ENCODE measurements at places on chromosomes 16 and 17.

- DNase-seq: no peak
Measured at GRCh38 chr16:12168074-12169000, 191.8 kb downstream of the SNX29 start.

GRCh38 chr16:16991711-16992110 is 479.0 kb downstream of the XYLT1 start:
- no peak for DNase-seq

GRCh38 chr17:82931699-82932517 is 92.1 kb upstream of the ZNF750 start:
- no peak for DNase-seq

- DNase-seq: no peak
Measured at GRCh38 chr17:76969598-76970172, 101.5 kb downstream of the MGAT5B start.

GRCh38 chr16:85536073-85536410 is 77.1 kb upstream of the GSE1 start:
- DNase-seq: no peak

GRCh38 chr16:19348578-19349315 is 63.2 kb downstream of the CLEC19A start:
- no peak for DNase-seq

- DNase-seq: no peak
Measured at GRCh38 chr16:14097182-14097959, 26.3 kb downstream of the MRTFB start.

DNA sequence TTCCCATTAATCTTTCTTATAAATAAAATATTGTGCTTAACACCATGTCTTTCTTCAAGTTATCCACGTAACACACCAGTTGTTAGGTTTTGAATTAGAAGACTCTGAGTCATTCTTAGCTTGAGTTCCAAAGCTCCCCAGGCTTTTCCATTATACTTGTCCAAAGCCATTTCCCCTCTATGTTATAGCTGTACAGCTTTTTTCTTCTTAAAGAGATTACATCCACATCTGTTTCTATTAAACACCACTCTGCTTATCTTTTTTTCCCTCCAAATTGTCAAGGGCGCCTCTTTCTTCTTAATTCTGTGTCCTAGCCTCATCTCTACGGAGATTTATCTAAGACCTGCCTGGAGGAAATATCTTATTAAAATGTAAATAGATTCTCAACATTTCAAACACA is 139.4 kb upstream of the CPHXL start:
- no peak for DNase-seq

DNA sequence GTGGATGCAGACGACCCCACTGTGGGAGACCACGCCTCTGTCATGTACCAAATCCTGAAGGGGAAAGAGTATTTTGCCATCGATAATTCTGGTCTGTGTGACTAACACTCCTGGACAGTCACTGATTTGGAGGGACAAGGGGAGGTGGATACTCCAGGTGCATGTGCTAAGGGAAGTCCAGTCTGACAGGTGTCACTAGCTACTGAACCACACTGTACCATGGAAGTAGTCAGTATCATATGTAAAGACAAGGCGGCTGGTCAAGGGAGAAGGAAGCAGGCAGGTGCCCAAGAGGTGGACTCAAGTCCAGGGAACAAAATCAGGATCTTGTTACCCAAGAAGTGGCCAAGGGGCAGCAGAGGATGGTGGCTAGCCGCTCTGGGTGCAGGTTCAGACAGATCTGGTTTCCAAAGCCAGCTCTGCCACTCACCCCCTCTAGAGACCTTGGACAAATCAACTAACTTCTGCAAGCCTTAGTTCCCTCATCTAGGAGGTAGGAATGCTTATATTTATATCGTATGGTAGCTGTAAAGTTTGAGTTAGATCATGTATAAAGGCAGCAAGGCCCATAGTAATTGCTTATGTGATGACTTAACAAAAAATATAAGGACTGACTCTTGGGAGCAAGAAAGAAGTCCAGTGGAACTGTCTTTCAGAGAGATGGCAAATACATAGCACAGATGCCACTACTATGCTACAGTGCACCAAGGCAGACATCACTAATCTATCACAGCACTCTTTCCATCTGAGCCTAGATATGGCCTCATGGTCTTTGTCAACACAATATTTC is 22.1 kb downstream of the CDH5 start:
- DNase-seq: no peak

- DNase-seq: no peak
Measured at GRCh38 chr17:78485290-78486168, 91.7 kb downstream of the DNAH17 start.

- no peak for DNase-seq
Measured at GRCh38 chr17:6505425-6506142, 50.8 kb downstream of the PITPNM3 start.

DNA sequence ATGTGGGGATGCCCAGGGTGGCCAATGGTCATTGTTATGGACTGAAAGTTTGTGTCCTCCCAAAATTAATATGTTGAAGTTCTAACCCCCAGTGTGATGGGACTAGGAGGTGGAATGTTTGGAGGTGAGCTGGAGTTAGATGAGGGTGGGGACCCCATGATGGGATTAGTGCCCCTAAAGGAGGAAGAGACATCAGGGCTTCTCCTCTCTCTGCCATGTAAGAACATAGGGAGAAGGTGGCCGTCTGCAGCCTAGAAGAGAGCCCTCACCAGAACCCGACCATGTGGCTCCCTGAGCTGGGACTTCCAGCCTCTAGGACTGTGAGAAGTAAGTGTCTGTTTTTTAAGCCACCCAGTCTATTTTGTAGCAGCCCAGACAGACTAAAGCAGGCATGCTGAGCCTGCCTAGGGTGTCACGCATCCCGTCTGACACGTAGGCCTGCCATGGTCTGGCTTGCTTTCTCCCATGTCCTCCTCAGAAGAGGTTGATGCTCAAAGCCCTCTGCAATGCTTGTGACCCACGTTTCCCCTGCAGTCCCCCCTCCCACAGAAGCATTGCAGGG is 4.0 kb upstream of the PRPSAP1 start:
- no peak for DNase-seq

DNA sequence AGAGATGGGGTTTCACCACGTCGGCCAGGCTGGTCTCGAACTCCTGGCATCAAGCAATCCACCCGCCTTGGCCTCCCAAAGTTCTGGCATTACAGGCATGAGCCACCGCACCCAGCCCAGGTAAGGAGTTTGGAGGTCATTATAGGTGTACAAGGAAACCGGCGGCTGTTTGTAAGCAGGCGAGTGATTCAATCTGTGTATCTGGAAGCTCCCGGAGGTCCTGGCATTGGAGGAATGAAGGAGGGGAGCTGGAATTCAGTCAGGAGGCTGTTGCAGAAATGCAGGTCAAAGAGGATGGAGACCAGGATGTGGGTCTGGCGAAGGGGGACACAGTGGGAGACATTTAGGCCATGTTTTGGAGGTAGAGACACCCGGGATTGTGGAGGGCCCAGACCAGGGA is 18.8 kb downstream of the CDC42EP4 start:
- DNase-seq: no peak

DNA sequence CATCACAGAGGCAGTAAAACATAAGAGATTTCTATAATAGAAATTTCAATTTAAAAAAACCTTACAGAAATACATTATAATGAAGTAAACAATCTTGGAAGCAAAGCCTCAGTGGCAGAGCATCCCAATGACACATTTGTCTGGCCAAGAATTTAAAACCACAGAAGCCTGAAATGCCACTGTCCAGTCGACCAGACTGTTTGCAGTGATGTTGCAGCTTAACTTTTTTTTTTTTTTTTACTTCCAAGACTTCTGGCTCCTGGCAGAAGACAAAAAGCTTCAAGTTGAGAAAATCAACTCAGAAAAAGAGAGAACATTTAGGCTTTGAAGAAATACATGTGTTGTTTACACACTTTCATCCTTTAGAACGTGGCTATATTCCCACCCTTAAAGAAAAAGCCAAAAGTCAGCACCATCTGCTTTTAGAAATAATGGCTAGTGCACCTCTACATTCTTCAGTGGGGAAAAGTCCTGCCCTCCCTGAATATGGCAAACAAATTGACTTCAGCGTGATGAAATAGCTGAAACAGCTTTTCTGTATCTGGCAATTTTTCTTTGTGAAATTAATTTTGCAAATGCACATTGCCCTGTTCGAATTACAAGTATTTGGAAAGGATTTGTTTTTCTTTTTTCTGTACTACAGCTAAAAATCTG is 205.5 kb upstream of the MON1B start:
- no peak for DNase-seq

GRCh38 chr17:77697480-77698400 is 260.8 kb upstream of the TNRC6C start:
- no peak for DNase-seq

GRCh38 chr17:36845916-36846315 is 91.4 kb upstream of the LHX1 start:
- DNase-seq: no peak

GRCh38 chr17:79577485-79578187 is 33.2 kb downstream of the RBFOX3 start:
- DNase-seq: no peak

- no peak for DNase-seq
Measured at GRCh38 chr17:58046239-58047094, 36.8 kb upstream of the DYNLL2 start.

GRCh38 chr16:65136681-65137080 is 14.8 kb upstream of the CDH11 start:
- no peak for DNase-seq

DNA sequence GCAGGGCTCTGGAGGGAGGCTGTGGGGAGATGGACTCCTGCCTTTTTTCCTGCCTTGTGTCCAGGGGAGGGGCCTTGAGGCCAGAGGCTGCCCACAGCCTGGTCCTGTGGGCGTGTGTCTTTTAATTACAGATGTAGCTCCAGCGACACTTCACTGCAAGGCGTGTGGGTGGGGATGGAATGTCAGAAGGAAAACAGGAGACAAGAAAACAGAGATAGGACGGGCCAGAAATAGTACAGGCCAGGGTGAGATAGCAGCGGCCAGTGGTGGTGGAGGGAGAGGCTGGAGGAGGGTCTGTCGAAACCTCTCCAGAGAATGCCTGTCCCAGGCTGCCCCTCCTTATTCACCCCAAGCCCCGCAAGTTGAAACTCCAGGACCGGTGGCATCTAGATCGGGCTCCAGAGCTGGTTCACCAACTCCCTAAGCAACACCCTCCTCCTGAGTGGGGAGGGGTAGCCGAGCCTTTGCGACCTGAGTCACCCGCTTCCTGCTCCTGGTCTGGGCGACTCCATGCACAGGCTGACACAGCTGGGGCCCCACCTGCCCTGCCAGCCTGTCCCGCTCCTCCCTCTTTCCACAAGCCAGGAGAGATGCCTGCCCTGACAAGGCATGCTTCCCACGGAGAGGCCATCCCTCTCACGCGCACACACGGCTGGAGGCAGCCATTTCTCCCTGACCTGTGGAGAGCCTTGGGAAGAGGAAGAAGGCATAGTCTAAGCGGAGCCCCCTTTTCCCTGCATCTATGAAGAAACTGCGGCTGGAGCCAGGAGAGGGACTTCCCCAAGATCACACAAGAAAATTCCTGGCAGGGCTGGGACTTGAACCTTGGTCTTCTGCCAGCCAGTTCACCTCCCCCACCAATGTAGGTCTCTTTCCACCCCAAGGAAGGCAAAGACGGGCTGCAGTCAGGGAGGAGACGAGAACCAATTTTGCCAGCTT is 6.6 kb upstream of the JUP start:
- no peak for DNase-seq

DNA sequence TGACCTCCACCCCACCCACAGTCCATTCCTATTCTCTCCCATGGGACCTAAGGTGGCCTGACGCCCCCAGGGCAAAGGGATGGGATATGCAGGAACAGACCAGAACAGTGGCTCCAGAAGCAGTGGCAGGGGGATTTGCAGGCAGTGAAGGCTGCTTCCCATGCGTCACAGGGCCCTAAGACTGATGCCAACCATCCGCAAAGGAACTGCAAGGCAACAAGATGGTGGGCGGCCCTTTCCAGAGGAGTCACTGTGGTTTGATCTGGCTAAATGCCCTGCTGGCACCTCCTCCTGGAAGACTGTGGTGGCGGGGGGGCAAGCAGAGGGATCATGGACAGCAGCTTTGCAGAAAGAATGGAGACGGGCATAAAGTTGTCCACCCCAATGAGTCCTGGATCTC is 4.4 kb upstream of the SLC39A11 start:
- no peak for DNase-seq

- DNase-seq: no peak
Measured at GRCh38 chr16:27849621-27850020, 213.9 kb downstream of the GSG1L start.

GRCh38 chr16:85327731-85328675 is 215.7 kb upstream of the CIBAR2 start:
- DNase-seq: peak; percentile 5

GRCh38 chr17:20095336-20096080 is 86.3 kb downstream of the SPECC1 start:
- no peak for DNase-seq

GRCh38 chr16:73956587-73957494 is 339.8 kb upstream of the PSMD7 start:
- no peak for DNase-seq

DNA sequence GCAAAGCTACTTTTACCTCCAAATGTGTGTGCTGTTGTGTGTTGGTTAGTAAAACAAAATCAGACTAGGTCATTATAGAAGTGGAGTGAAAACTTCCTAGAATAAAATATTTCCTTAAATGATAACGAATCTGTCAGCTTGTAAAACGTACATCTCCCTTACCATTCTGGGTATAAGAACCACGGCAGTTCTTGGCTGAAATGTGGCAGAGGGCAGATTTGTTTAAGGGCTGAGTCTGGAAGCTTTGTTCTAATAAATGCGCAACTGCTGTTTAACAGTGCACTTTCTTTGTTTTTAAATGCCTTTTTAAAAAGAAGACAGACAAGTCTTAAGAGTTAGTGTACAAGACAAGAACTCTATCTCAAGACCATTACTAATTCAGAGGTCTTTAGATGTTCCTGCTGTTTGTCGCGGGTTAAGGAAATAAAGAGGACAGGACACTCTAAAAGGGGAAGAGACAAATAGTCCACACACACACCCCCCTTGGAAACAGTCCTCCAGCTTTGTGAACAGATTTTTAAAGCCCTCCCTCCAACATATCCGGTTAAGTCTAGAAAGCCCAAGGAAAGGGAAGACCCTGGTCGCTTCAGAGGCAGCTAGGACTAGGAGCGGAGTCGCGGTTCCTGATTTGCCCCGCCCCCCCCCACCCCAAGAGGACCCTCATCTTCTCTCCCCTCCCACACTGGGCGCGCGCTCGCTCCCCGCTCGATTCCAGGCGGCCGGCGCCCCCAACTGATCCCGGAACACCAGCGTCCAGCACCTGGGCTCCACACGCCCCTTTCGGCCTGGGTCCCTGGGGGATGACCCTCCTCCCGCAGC is 658 bp downstream of the SYNRG start:
- no peak for DNase-seq

DNA sequence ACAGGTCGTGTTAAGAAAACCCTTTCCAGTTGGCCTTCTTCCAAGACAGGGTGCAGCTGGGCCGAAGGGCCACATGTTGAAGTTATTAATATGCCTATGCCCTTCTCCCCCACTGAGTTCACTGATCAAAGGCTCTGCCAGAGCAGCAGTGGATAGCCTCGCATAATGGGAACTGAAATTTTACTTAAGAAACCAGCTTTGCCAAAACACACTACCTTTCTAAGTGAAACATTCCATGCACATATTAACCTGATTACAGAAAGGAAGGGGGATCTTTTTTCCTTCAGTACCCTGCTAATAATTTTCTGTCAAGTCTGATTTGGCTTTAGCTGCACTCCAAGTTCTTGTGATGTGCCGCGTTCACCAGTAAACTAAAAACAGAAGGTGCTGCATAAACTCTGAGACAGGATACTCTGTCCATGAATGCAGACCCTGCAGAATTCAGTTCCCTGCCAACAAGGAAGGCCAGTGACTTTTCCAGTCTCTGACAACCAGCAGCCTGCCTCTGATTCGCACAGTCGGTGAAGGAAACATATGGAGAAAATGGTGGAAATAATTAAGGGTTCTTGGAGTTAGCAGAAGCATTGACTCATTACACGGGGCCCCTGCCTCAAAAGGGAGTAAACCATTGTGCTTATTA is 283.8 kb downstream of the ZFHX3 start:
- DNase-seq: no peak
